ENCODE measurements at places on chromosomes 5 and 9.

DNA sequence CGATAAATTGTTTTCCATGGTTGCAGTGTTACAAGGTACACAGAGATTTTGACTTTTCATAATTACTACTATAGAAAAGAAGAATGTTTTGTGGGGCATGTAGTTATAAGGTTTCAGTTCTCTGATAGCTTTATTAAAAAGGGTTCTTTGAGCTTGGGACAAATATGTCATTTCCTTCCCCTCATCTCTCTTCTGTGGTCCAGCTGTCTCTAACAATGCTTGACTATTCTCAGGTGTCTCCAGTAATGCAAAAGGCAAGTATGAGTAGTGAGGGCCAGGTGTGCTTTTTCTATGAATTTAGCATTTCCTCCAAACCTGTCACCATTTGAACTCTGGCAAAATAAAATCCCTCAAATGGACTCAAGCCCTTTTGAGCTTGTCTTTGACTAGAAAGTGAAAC is 84.3 kb downstream of the SLF1 start:
- no peak for DNase-seq

- no peak for DNase-seq
Observed at GRCh38 chr5:20230010-20230409, 242.0 kb upstream of the CDH18 start.

DNA sequence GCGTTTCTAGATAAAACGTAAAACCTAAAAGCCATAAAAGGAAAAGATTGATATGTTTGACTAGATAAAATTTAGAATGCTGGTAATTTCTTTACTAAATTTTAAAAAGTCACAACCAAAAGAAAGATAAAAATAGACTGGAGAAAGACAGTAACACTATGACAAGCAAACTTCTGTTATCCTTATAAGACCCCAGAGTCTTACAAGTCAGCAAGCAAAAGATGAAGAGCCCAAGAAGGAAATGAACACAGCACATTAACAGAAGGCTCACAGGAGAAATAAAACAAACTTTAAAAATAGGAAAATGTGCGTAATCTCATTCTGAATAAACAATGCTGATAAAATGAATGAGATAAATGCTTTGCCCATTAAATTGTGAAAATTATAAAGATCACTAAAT is 29.7 kb downstream of the IL7R start:
- no peak for DNase-seq

DNA sequence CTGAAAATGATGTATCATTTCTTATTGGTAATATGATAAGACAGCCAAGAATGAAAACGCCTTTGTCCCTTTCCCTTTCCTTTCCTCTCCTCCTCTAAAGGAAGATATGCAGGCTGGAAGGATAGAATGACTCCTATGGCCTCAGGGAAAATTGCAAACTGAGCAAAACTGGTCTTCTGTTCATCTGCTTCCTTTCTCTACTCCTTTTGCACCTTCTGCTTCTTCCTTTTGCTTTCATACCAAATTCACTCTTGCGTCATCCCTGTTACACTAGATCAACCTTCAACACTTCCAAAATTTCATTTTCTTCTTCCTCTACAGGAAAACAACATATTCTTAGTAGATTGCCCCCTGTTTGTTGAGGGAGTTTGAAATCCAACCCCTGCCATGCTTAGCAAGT is 234.1 kb downstream of the ADAMTS6 start:
- DNase-seq = no peak

DNA sequence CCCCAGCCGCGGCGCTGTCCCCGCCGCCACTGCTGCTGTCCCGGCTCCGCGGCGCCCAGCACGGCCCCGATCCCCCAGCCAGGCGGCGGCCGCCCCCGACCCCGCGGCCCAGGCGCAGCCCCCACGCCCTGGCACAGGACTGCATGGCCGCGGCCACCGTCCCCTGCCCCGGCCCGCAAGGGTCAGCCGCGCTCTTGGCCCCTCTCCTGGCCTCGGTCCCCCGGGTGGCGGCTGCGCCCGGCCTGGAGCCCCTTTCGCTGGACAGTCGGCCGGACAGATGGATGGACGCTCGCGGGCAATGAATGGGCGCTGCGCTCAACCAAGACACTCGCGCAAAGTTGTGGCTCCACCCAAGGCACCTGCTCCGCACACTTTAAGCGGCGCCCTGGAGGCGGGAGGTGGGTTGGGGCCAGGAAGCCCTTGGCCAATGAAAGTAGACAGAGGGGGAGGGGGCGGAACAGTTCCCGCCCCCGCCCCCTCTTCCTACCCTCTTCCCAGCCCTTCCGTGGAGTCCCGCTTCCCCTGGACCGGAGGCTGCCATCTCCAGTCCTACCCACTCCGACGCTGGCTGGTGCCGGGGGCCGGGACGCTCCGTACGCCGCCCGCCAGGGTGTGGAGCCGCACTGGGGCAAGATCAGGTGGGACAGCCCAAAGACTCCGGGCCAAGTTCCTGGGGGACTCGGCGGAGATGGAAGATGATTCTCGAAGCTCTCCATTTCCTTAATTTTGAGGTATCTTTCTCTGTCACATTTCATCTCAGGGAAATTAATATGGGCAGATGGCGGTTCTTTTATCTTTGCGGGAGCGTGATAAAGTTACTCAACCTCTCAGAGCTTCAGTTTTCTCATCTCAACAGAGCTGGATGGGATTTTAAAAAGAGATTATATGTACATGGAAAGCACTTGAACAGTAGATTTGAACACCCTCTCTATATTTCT is at the start of gene GLDC:
TSS of gene GLDC (minus strand) at position 375 of the 938 bp plus-strand sequence. CDS start at position 145, 230 bp downstream.
- DNase-seq = peak; percentile 52

GRCh38 chr5:116908537-116908936 is 333.9 kb upstream of the SEMA6A start:
- no peak for DNase-seq

GRCh38 chr5:407051-407450 is 35.9 kb upstream of the EXOC3 start:
- DNase-seq = no peak

DNA sequence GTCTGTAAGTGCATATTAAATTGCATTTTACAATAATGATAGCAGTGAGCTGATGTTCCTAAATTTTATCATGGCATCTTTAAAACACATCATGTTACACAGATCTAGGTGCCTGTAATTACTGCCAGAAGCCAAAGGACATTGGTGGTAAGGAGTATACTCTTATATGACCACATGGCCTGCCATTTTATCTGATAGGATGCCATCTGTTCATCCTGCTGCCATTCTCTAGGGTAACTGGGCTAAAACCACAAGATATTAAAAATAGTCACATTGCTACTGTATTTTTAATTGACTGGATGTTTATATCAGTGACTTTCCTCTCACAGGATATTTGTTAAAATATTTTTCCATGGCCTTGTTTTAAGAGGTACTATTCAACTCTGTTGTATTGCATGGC is 53.1 kb downstream of the HCN1 start:
- DNase-seq = no peak

DNA sequence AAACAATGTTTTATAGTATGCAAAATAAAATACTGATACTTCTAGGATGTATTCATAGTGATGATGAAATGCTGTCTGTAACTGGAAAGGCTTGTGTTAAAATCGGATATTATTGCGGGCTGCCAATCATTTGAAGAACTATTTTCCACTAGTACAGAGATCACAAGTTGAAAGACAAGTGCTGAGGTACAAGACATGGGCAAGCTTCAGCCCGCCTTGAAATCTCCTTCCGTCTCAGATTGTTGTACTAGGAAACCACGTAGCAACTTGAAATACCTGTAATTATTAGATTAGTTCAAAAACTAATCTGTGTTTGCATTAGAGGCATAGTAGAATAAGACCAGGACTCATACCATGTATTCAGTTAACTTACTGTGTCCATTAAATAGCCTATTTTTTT is 218.2 kb downstream of the ARHGEF28 start:
- DNase-seq = no peak

DNA sequence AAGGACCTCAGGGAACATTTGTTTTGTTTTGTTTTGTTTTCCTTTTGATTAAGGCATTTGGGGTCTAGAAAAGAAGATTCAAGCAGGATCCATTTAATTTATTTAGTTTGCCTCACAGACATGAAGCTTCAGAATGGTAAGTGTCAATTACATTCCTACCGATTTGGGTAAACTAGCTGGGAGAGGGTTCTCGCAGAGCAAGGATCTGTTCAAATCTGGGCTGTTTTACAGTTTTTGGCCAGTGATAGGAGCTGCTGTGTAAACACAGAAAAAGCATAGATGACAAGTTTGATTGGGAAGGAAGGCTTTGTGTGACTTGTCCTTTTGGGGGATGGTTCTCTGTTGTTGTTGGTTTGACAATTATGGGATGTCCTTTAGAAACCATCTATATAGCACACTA is 470.3 kb upstream of the WWC1 start:
- no peak for DNase-seq

DNA sequence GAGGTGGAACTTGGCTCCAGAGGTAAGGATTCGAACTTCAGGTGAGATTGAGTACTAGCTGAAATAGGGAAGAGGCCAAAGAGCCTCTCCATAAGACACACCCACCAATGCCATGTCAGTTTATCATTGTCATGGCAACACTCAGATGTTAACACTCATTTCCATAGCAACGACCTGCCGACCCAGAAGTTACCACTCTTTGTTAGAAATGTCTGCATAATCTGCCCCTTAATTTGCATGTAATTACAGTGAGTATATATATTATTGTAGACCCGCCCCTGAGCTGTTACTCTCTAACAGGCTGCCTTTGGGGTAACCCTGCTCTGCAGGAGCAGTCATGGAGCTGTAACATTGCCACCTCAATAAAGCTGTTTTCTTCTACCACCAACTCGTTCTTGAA is 10.2 kb upstream of the NTRK2 start:
- DNase-seq = no peak

DNA sequence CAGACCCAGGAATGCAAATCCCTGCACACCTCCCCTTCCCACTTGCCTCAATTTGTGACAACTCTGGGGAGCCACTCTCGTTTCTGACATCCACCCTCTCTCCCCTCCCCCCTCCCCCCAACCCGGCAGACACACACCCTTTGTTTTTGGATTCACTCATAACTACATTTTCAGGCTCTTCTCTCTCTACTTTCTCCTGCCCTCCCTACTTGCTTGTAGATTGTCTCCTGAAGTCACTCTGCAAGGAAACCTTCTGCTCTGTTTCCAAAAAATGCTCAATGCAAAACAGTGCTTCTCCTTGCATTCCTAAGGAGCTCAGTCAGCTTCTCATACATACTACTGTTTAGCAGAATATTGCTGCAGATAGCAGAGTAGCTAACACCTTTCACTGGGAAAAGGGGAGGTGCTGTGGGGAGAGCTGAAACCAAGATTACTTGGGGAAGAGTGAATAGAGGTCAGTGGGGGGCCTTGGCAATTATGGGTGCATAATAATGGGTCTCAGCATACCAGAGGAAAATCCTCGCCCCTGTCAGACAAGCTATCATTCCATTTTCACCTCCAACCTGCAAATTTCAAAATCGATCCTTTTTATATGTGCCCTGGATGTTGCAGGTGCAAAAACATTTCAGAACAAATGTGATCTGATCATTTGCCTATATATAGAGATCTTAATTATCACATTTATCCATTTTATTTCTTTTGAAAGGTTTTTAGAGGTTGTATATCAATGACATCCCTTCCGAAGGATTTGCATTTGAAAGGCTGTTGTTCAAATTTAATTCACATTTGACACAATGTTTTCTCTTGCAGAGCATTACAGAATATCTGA is 1860.7 kb upstream of the WWC1 start:
- no peak for DNase-seq

DNA sequence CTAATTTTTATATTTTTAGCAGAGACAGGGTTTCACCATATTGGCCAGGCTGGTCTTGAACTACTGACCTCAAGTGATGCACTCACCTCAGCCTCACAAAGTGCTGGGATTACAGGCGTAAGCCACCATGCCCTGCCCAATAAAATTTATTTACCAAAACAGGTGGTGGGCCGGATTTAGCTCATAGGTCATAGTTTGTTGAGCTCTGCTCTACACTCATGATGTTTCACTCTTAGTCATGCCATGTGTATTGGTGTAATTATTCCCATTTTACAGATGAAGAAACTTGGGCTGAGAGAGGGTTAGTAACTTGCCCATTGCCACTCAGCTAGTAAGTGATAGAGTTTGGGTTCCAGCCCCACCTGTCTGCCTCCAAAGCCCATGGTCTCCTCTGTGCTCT is 93.1 kb upstream of the WWC1 start:
- DNase-seq = no peak

DNA sequence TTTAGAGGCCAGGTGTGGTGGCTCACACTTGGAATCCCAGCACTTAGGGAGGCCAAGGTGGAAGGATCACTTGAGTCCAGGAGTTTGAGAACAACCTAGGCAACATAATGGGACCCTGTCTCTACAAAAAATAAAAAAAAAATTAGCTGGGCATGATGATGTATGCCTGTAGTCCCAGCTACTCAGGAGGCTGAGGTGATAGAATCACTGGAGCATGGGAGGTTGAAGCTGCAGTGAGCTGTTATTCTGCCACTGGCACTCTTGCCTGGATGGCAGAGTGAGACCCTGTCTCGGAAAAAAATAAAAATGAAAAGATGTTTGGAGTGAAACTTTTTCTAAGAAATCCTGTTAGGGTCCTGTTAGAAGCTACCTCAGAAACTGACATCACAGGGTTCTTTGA is 24.2 kb downstream of the OCLN start:
- DNase-seq = no peak

GRCh38 chr5:146321571-146321970 is 17.1 kb upstream of the POU4F3 start:
- no peak for DNase-seq
